ENCODE measurements at places on chromosomes 1 and 21.

DNA sequence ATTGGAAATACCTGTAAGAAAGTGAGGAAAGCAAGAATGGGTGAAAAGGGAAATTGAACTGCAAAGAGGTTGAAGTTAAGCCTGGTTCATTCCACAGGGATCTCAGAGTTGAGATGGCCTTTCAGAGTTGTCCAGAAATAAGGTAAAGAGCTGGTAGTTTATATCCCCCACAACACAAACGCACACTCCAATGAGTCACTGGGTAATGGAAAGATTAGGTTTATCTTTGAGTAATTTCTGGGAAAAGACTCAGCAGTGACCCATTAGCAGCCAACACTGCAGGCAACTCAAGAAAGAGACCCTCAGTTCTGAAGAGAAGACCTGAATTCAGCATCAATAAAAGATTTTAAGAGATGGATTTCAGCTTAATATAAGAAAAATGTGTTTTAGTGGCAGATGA is 485.5 kb downstream of the PTPRC start:
- DNase-seq, result no peak

DNA sequence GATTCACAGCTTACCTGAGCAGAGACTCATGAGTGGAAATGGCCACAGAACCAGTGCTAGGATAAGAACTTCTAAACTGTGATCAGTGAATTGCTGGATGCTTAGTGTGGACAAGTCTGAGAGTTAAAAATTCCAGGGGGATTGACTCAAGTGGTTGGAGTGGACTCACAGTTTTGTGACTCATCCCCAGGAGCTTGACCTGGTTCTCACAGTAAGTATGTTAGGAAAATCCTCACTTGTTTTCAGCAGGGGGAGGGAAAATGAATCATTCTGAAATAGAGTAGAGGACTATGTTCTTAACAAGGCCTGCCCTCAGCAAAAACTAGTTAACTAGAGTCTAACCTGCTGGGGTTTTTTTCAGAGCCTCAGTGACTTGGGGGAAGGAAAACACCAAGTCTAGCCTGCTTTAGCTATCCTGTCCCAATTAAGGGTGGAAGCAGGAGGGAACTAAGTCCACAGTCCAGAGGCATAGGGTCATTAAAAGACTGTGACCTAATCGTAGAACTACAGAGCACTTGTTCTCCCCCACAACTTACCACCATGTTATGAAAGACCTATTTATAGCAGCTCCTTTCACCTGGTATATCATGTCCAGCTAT is 6.1 kb upstream of the CDC73 start:
- peak; percentile 96 for DNase-seq

DNA sequence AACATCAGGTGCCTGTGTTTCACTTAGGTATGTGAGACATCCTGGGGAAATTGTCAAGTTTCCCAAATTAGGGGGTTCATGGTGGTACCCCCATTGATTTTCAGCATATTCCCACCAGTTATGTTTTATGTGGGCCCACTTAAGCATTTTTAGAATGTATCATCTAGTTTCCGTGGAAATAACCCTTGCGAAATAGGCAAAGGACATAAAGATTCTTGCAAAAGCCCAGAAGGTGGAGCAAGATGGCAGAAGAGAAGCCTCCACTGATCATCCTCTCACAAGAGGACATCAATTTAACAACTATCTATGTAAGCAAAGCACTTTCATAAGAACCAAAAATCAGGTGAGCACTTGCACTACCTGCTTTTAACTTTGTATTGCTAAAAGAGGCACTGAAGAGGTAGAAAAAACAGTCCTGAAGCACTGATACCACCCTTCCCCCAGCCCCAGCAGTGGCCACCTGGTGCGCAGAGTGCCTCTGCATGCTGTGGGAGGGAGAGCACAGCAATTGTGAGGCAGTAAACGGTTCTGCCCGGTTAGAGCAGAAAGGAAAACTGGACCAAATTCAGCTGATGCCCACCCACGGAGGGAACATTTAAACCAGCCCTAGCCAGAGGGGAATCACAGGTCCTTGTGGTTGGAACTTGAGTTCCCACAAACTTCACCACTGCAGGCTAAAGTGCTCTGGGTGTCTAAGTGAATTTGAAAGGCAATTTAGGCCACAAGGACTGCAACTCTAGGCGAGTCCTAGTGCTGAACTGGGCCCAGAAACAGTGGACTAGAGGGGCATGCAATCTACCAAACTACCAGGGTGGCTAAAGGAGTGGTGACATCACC is 23.2 kb downstream of the MCOLN2 start:
- DNase-seq, result no peak

DNA sequence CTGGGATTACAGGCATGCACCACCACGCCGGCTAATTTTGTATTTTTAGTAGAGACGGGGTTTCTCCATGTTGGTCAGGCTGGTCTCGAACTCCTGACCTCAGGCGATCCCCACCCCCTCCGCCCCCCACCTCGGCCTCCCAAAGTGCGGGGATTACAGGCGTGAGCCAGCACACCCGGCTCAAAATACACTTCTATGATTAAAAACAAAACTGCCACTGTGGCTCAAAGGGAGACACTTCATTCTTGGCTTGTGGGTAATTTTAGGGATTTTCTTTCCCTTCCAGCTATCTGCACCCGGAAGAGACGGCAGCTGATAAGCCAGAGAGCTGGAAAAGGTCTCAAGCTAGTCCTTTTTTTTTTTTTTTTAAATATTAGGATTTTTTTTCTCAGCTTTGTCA is 24.5 kb downstream of the TMPRSS2 start:
- no peak for DNase-seq

DNA sequence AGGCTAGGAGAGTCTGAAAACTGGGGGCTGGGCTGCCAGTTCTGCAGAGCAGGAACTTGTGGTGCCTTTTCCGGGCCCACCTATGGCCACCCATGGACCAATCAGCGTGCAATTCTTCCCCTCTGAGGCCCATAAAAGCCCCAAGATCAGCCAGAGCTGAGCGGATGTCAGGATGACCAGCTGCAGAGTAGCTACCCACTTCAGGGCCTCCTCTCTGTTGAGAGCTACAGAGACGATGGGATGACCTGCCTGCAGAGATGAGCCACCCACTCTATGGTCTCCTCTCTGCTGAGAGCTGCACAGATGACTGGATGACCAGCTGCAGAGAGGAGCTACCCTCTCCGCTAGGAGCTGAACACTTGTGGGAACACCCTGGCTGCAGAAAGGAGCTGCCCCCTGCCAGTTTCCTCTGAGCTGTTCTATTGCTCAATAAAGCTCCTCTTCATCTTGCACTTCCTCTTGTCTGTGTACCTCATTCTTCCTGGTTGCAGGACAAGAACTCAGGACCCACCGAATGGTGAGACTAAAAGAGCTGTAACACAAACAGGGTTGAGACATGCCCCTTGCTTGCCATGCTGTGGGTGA is 12.8 kb upstream of the AADACL4 start:
- no peak for DNase-seq

DNA sequence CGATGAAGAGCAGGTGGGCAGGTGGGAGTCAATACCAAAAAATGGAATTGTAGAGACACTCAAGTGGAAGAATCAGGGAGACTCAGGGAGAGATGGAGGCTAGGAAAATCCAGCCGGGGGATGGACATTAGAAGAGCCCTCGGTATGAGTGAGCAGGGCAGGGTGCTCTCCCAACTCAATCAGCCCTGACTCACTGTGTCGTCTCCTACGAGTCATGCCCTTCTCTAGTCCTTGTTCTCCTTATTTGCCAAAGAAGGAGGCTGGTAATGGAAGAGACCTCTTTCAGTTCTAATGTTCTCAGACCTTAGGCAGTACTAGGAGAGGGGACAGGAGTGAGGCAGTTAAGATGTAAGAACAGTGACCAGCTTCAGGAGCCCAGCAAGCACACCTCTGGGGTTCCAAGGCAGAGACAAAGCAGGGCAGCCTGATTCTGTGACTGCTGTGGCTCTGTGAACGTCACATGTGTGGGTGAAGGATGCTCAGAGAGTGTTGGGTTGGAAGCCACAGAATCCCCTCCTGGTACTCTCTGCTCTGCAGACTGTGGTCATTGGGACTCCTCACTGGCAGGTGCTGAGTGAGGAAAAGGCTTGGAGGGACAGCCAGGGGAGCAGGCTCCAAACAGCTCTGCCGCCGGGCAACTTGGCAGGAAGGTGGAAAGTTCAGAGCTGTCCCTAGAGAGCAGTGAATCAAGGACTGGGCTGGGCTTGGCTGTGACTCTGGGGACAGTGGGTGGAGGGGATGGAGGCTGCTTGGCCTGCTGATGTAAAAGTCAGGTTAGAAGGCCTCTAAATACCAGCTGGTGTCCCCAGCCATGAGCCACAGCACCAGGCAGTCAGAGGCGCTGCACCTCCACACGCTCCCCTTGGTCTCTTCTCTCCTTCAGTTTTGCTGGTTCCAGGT is 11.1 kb upstream of the GJA5 start:
- DNase-seq, result peak; percentile 28

DNA sequence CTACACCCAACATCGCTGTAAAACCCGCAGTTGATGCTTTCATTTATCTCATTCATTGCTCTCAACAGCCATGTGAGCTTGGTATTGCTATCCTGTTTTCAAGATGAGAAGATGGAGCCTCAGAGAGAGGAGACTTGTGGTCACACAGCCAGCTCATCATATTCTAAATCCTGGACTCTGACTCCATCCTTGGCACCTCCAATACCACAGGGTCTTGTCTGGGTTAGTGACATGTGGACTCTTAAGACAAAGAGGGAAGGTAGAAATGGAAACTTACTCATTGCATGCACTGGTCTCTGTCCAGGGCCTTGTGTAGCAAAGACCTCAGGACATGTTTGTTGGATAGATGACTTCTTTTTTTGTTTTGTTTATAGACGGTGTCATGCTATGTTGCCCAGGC is 7.0 kb upstream of the RNF19B start:
- DNase-seq, result no peak

GRCh38 chr1:235763962-235764361 is 102.7 kb downstream of the LYST start:
- DNase-seq, result no peak

DNA sequence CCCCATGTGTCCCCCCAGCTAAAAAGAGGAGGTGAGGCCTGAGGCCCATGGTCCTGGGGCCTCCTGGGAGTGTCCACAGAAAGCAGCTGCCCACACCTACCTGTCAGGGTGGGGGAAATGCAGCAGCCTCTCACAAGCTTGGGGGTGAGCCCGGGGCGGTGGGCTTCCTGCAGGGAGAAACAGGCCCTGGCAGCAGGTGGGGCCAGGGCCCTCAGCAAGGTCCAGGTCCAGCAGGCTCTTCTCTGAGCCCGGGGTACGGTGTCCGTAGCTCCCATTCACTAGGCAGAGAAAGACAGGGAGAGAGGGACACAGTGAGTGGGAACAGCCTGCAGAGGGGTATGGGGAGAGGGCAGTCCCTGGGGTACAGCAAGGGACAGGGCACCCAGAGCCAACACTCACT is 139.0 kb downstream of the GLIS1 start:
- no peak for DNase-seq

DNA sequence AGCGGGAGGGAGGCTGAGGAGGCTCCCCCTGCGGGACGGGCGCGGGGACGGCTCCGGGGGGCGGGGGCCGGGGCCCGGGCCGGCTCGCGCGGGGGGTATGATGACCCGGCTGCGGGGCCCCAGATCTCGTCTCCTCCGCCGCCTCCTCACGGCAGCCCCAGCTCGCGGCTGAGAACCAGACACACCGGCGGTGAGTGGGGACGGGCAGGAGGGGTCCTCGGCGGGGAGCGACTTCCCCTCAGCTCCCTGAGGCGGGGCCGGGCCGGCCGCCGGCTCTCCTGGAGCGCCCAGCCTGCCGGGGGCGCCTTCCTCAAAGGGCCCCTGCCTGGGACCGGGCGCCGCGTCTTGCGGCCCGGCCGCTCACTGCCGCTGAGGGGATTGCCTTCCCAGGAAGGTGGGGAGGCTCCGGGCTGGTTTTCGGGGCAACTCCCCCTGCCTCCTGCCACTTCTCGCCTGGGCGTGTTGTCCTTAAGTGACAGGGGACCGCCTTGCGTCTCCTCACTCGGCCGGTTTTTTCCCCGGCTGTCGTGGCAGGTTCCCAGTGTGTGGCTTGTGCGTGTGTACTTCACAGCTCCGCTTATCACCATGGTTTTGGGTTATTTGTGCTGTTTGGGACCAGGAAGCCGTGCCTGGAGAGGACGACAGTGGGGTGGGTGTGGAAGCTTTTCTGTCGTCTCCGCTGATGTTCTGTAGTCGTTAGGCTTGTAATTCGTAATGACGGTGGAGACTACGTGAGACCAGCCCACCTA is 800 bp downstream of the HIPK1 start:
- DNase-seq, result peak; percentile 30

- DNase-seq, result no peak
These were observed 22.5 kb upstream of the GPR157 start for GRCh38 chr1:9151328-9151860.

DNA sequence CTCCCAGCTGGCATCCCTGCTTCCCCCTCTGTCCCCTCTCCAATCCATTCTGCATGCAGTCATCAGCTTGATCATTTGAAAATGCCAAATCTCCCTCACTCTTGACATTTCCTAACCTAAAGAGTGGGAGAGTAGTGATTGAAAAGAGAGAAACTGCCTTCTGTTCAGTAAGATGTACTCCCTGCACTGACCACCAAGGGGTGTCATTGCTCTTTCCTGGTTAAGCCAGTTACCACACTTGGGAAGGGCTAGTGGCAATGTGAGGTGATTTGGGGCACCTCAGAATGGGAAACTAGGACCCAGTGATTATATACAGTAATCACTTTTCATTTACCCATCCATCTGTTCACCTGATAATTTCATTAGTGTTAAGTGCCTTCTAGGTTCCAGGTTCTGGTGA is 6.9 kb upstream of the TMEM269 start:
- peak; percentile 45 for DNase-seq

GRCh38 chr1:47523835-47524215 is 86.0 kb downstream of the FOXD2 start:
- no peak for DNase-seq

DNA sequence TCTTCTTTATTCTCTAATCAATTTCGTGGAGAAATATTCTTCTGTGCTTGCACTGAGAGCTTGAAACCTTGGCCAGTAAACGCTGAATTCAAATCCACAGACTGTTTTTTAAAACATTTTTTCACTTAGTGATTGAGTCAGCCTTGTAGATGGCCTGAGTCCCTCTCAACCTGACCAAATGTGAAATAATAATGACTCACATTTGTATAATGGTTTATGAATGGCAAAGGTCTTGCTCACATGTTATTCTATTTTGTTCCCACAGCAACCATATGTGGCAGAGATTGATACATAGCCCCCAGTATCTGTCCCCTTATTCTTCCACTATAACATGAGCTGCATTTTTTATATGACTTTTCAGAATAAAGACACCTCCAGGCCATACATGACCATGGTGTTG is 47.8 kb upstream of the CCDC190 start:
- peak; percentile 77 for DNase-seq

DNA sequence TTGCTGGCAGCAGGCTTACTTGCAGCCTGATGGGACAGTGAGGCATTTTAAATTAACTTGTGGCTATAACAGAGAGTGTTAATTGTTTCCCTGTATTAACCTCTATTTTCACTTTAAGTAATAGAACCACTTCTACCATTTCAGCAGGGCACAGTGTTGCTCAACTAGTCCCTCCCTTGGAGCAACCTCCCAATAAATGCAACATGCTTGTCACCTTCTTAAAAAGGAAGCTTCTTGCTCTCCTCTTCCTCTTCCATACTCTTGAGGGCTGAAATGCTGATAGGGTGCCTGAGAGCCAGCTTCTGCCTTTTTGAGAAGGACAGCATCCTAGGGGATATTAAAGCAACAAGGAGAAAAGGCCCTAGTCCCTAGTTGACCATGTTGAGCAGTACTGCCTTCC is 52.1 kb downstream of the C4BPA start:
- DNase-seq, result no peak

Measured in RWPE1 (cell line).